ENCODE measurements at places on chromosomes 7 and 10.

DNA sequence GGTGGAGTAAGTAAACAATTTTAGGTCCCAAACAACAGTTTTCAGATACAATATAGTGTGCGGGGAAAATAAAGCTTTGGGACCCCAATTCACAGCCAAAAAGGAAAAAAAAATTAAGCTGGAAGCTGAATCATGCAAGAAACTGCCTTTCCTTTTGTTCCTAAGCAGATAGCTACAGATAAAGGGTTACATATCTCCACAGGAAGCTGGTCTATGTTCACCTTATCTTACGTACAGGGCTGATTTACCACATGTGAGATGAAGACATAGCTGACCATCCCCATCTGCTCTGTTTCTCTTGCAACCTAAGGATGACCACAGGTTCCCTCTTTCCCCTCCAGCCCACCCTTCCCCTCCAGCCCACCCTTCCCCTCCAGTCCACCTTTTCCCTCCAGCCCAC lies 14.2 kb upstream of the PFKP start:
- DNase-seq = no peak

DNA sequence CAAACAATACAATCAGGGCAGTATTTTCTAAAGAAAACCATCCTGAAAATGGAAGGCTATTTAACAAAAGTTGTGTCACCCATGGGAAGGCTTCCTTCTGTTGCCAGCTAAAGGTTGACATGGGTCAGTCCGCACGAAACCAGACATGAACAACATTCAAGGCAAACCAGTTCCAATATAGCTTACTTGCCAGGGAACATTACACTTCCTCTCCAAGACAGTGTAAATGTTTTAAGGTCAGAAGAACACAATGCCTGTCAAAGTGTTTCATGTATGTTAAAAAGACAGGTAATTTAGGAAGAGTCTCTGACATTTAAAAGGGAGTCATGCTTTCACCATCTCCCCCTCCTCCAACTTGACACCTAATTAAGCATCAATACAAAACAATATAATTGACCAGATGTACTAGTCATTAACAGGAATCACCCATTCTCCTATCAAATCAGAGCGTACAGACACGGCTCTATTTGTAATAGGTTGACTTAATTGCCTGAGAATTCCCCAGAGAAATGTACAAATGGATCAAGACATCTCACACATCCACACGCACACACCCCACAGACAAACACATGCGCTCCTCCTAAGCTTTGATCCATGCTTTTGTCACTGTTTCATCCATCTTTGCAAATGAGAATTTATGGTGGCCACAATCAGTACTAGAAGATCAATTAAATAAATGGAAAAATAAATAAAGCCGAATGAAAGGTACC lies 69.5 kb downstream of the CACNA2D1 start:
- DNase-seq = peak; percentile 30

DNA sequence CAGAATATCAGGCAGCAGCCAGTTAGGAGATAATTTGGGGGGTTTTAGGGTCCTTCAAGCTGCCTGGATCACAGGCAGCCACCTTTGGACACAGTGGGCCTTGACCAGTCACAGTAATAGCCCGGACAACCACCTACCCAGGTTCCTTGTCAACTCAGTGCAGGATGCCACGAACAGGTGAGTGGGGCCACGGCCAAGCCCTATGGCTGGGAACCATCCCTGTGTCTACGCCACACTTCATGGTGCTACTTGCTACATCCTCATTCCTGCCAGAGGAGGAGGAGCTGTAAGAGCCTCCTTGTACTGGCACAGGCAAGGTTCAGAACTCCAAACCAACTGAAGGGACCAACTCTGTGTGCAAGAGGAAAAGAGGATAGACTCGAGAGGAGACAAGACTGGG lies 19.9 kb downstream of the ITPRIP start:
- no peak for DNase-seq

- no peak for DNase-seq
These were observed 48.0 kb downstream of the SEMA3C start for GRCh38 chr7:80870813-80871212.

Measured in NCI-H1092 (cell line).